ENCODE measurements at places on chromosomes 5 and 9. TPM values are rescaled to one million over a fixed set of nuclear protein-coding genes. Genes with fewer than 3 reads are reported as not detected.

The PCDHGA5 gene
- 1.5 TPM for polyA plus RNA-seq

The LSM11 gene
- polyA plus RNA-seq, result 8.6 TPM

The POLR3G gene
- polyA plus RNA-seq, result 2.7 TPM

GRCh38 chr5:165781738-165782137 is 2276.3 kb downstream of the MAT2B start:
- no peak for DNase-seq

The APBA1 gene
- 7.4 TPM for polyA plus RNA-seq

GRCh38 chr5:80507663-80508062 is 19.8 kb downstream of the FAM151B start:
- DNase-seq, result no peak

- DNase-seq, result no peak
These were observed 111.8 kb downstream of the CARTPT start for GRCh38 chr5:71830681-71831539.

DNA sequence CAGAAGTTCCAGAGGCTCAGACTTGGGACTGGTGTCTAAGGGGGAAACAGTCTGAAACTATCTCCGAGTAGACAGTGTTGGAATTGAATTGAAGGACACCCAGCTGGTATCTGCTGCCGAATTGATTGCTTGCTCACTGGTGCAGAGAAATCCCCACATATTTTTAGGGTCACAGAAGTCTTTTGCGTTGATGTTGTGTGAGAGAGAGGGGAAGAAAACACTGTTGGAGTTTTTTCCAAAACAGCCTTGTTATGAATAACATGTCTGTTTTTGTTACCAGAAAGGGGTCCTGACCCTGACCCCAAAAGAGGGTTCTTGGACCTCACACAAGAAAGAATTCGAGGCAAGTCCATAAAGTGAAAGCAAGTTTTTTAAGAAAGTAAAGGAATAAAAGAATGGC is 81.3 kb downstream of the ALDH7A1 start:
- no peak for DNase-seq

- DNase-seq, result no peak
These were observed 31.8 kb upstream of the POU4F3 start for GRCh38 chr5:146306838-146307237.

GRCh38 chr5:179791881-179792611 is 1.7 kb upstream of the LTC4S start:
- no peak for DNase-seq

The JAKMIP2 gene
- polyA plus RNA-seq, result 3.1 TPM

All from large intestine (tissue), 12 donors.